ENCODE measurements at places on chromosomes 13 and 19.

DNA sequence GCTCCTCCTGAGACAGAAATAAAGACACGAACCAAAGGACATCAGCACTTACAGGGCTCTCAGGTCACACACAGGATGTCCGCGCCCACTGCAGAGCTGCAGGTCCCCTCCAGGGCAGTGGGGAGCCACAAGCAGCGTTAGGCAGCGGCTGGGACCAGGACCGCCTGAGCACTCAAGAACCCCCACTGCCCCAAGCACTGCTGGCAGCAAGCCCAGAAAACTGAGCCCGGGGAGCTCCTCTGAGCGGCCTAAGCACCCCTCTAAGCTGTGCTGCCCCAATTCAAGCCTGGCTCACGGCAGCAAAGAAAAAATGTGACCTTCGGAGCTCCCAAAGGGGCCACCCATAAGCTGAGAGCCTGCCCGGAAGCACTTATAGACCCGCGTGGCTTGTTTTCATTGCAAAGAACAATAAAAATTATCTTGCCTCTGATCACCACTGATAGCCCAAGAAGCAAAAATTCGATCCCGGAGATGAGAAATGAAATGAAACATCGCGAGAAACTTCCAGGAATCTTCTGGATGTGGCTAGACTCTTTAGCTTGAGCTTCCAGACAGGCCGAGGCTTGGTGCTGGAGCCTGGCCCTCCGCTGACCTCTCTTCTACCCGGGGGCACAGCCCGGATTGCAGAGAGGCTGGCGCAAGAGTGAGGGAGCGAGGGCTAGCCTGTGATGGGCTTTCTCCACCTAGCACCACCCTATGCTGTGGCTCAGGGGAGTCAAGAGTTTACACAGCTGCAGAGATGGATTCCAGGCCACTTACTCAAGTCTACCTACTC is 6.3 kb downstream of the DPP9 start:
- DNase-seq = no peak

GRCh38 chr13:91426913-91427312 is 28.5 kb downstream of the GPC5 start:
- no peak for DNase-seq

DNA sequence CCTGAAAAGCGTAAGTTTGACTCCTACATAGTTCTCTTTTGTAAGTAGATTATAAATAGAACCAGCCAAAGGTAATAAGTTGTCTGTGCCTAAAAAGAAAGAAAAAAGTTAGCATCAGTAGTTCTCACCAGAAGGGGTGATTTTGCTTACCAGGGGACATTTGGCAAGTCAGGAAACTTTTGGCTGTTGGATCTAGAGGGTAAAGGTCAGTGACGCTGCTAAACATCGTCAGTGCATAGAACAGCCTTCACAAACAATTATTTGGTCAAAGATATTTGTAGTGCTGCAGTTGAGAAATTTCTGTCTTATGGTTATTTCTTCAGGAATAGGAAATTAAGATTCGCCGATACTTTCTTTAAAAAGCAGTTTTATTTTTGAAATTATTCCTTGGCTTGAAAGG is 2.0 kb downstream of the USPL1 start:
- DNase-seq = no peak

GRCh38 chr19:56167064-56167578 is 8.7 kb upstream of the GALP start:
- no peak for DNase-seq

GRCh38 chr13:103194871-103195270 is 128.7 kb upstream of the SLC10A2 start:
- DNase-seq = no peak

DNA sequence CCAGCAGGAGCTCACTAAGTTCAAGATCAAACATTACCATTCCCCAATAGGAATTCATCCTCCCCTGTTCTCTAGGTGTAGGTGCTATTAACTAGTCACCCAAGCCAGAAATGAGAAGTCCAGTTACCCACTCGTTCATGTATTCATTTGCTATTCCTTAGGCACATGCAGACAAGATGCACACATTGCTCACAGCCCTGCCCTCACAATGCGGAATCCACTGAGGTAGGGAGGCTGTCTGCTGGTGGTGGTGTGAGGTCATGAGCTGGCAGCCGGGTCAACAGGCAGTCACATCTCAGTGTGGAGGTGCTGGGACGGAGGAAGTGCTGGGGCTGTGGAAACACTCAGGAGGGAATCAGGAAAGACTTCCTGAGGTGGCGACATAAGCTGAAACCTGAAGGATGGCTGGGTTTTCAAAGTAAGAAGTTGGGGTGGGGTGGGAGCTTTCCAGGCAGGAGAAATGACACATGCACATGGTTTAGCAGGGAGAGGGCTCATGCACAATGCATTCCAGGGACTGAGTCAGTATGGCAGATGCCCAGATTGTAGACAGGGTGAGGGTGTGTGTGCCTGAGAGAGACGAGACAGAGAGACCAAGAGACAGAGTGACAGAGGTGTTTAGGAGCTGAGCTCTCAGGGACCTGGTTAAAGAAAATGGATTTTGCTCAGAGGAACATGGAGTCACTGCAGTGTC is 117.6 kb downstream of the USP12 start:
- no peak for DNase-seq

- no peak for DNase-seq
Measured at GRCh38 chr13:113848431-113849260, 15.2 kb downstream of the GAS6 start.

DNA sequence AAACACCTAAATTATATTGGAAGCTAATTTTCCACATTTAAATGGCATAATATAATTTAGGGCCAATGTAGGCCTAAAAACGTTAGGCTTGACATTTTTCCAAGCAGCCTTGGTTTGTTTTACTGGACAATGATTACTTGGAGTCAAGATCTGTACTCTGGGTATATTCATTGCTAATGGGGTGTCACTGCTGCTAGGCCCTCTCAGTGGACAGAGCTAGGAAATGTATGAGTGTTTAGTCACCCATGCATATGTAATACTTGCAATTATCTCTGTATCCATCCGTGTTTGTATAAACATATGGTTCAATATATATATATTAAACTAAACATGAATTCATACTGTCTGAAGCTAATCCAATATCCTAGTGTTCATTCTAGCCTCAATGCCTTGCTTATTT is 598.1 kb downstream of the DCT start:
- no peak for DNase-seq

DNA sequence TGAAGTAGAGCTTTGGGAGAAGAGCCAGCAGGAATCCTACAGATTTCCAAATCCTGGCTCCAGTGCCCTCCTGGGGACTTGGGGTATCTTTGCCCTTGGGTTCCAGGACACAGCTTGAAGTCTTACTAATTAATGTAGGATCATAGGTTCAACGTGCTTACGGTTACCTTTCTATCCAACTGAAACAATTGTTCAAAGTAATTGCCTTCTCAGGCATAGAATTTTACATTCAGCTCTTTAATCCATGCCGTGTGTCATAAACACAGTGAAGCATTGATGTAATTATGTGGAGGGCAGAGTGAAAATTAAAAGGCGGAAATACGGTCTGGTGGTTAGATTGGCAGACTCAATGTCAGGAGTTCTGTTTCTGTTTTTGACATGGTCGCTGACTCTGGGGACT is 170.4 kb downstream of the COG6 start:
- DNase-seq = no peak

Data from CD4-positive, alpha-beta T cell treated with Interleukin-1 beta for 1 hour (primary cell).